ENCODE measurements at places on chromosomes 12 and 14.
A peak's percentile ranks its signal among the peaks of the same experiment; 100 is the strongest.

DNA sequence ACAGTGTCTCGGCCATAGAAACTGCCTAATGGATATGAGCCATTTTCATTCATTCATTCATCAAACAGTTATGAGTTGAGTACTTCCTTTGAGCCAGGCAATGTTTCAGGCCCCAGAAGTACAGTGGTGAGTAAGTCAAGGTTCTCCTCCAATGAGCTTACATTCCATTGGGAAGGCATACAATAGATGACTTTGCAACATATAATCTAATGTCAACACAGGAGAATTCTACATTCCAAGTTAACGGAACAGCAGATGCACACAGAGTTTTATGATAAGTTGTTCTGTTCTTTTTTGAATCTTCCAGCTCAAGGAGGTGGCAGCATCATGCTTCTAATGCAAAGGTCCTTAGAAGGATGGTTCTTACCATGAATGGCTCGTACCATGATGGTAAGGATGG lies 3.2 kb upstream of the RFC5 start:
- no peak for DNase-seq

GRCh38 chr12:73352826-73353225 lies 1080.7 kb downstream of the TRHDE start:
- DNase-seq: no peak

- DNase-seq: no peak
Observed at GRCh38 chr12:82705774-82706173, 19.1 kb downstream of the TMTC2 start.

DNA sequence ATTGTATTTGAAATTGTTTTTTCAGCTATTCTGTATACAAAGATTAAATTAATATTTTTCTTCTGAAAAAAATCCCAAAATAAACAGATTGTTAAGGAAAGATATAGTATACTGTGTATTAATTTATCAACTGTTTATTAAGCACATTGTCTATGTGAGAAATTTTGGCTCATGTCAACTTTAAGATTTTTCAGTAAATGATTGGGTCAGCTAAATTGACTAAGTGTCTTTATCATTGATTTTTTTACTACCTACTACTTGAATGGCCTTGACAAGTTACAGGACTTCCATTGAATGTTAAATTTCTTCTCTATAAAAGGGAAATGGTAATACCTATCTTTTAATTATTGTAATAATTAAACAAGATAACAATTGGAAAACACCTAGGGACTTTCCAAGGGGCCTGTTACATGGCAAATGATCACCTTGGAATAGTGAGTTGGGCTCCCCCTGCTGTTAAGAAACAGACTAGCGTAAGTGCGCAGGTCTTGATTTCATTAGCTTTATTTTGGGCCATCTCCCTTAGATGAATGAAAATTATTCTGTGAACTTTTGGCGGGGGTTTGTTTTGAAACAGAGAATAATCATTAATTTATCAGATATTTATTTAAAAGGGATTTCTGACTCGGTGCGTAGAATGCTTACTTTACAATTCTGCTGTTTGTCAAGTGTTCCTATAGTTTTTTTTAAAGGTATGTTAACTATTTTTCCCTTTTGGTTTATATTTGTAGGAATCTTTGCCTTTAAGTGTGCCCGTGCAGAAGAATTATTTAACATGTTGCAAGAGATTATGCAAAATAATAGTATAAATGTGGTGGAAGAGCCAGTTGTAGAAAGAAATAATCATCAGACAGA lies 14.5 kb upstream of the CCT2 start:
- peak; percentile 63 for DNase-seq

GRCh38 chr12:22541496-22542155 lies 2.7 kb downstream of the C2CD5 start:
- peak; percentile 18 for DNase-seq

DNA sequence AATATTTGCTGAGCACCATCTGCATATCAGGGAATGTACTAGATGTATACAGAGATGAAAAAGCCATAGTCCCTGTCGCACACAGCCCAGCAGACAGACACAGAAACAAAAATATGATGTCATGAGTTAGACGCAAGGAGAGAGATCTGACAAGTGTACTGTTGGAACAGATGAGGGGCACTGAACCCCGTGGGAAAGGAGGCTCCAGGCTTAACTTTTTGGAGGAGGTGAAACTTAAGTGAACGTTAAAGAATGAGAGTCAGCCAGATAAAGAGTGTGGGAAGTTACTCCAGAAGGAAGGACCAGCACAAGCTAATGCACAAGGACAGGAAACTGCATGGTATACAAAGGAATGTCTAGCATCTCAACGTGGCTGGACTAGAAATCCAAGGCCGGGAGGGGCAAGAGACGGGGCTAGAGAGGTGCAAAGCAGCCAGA lies 2.5 kb upstream of the ACTN1 start:
- DNase-seq: no peak

GRCh38 chr12:5294274-5295070 lies 137.4 kb upstream of the NTF3 start:
- DNase-seq: no peak

Measured in inflammatory macrophage treated with lipopolysaccharide for 4 hours (primary cell).